ENCODE measurements at places on chromosomes 2 and 18.

DNA sequence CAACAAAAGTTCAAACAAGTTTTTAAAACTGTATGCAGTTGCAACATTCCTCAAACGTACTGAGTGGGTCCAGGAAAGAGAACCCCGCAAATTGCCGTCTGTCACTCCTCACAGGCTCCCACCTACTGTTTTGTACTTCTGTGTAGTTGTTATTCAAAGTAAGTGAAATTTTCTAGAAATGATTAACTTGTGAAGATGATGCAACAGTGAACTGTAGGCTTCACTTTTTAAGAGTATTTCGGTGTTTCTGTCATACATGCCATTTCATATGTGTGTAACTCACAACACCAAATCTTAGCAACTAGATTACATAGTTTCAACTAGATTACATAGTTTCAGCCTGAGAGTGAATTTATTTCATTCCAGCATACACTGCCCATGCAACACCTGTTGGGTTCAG, 226.0 kb upstream of the TANK start:
- no peak for DNase-seq

- peak; percentile 79 for DNase-seq
These were observed 1.1 kb upstream of the RNU4ATAC start for GRCh38 chr2:121529439-121530211.

DNA sequence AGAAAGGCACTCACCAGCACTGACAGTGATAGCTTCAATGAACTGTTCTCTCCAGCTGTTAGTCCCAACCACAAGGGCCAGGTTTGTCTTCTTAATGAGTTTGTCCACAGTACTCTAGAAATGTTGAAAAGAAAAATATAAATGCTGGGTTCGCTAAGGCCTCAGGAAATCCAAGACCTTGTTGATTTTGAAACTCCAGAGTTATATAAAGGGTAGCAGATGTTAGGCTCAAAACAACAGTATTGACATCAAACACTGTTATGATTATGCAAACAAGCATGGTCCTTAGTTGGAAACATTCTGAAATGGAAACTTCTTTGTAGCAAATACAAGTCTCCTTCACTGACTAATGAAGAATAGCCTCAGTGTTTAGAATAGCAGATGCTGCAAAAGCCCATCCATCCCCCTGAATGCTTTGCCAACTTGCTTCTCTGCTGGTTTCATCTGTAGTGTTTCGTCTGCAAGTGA, 291.1 kb downstream of the SLC8A1 start:
- DNase-seq = no peak

GRCh38 chr2:102025016-102025501, 33.3 kb downstream of the IL1R2 start:
- DNase-seq = no peak

GRCh38 chr2:103153580-103154284, 391.9 kb downstream of the TMEM182 start:
- DNase-seq = no peak

- no peak for DNase-seq
These were observed at the start of gene IL36G for GRCh38 chr2:112977559-112978056. Gene IL36G, plus strand, starts transcription at chr2:112978006. Its CDS starts 633 bp downstream, at chr2:112978639.

- no peak for DNase-seq
These were observed 91.9 kb upstream of the KCNE4 start for GRCh38 chr2:222960126-222960525.

DNA sequence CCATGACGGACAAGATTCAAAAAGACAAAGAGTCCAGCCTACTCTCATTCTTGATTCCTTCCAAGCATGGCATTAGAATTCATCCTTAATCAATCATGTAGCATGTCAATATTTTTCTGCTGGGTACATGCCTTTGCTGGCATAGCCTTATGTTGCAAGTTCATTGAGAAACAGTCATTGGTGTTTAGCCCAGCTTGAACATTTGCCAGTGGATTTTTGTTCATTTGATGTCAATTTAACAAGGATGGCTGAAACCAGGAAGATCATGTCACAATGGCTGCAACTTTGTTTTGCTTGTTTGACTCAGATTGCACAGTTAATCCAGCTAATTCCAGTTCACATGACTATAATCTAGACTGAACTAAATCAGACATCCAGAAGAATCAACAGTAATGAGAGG, 1132.2 kb downstream of the LRP1B start:
- no peak for DNase-seq

GRCh38 chr2:148967578-148967977, 70.9 kb upstream of the LYPD6B start:
- no peak for DNase-seq

DNA sequence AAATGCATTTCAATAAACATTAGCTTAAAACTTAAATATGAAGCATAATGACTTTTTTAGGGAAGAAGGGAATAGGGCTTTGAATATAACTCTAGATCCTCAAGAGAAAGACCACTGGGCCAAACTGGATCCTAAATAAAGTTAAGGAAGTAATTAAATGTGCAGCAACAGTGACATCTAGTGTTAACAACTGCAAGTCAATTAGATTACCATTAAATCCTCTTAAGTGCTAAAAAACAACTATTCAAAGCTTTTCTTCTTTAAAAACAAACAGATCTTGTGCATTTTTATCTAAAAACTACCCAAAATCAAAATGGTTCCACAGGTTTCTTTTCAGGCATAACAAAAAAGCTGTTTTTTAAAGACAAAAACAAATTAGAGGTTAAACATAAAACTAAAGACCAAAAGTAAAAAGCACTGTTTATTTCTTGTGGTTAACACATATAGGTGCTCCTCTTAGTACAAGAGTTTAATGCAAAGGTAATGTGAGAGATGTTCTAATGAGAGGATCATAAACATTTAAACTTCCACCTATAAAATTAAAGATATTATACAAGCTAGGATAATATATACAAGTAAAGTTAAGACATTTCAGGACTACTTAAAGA, 111.4 kb downstream of the THADA start:
- no peak for DNase-seq

GRCh38 chr18:55768255-55768654, 180.3 kb upstream of the TCF4 start:
- no peak for DNase-seq

- no peak for DNase-seq
These were observed 212.0 kb downstream of the TGIF1 start for GRCh38 chr18:3661989-3662388.

- DNase-seq = no peak
These were observed 29.7 kb downstream of the NAB1 start for GRCh38 chr2:190678444-190679162.

- no peak for DNase-seq
These were observed 270.7 kb upstream of the THUMPD2 start for GRCh38 chr2:40049781-40050180.

- DNase-seq = no peak
These were observed 1370.1 kb upstream of the CRIM1 start for GRCh38 chr2:34985474-34985873.

GRCh38 chr2:54502731-54503130, 46.6 kb downstream of the SPTBN1 start:
- no peak for DNase-seq

GRCh38 chr2:44118257-44118656, 50.4 kb upstream of the PPM1B start:
- DNase-seq = no peak

GRCh38 chr18:55320424-55321264, 267.3 kb downstream of the TCF4 start:
- no peak for DNase-seq

- DNase-seq = no peak
These were observed 68.5 kb upstream of the OSR1 start for GRCh38 chr2:19426941-19427340.

DNA sequence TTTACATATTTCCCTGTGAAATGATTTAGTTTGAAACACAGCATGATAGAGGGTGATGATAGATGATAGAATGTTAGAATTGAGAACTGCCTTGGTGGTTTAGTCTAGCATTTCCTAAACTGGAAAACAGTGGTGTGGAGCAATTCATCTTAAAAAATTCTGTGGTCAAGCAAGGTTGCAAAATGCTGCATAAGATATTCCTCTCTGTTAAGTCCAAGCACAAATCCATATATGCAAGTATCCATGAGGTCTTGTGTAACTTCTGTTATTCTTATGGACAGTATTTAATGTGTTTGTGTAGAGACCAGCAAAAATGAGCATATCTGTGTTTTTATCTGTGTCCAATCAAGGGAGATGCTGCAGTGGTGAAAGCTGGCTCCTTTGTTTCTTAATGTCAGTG, 30.0 kb downstream of the CPS1 start:
- DNase-seq = no peak

GRCh38 chr2:222391743-222392285, 32.5 kb upstream of the SGPP2 start:
- DNase-seq = no peak

DNA sequence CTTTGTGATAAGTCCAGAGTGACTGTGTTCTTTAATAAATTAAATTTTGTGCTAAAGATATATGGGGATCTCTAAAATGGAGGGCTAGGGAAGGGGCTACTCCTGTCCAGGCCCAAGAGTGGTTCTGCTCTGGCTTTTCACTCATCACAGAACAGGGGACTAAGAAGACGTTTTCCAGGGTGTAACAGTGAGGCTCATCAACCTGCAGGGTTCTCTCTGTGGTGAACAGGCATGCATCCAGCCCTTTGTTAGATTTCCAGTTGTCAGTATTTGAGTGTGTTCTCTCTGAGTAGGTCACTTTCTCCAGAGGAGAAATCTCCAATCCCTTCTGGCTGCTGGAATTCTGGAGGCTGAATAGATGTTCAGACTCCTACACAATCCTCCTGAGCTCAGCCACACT, 408.9 kb downstream of the PLCL1 start:
- DNase-seq = no peak

- no peak for DNase-seq
These were observed 73.1 kb downstream of the ST6GAL2 start for GRCh38 chr2:106812841-106813240.

GRCh38 chr2:21282515-21282898, 158.7 kb downstream of the TDRD15 start:
- DNase-seq = no peak

- DNase-seq = no peak
These were observed 40.0 kb downstream of the TTC32 start for GRCh38 chr2:19861813-19862212.

- no peak for DNase-seq
These were observed 22.2 kb downstream of the EFR3B start for GRCh38 chr2:25063876-25064660.

- no peak for DNase-seq
These were observed 36.0 kb downstream of the DNMT3A start for GRCh38 chr2:25305775-25306174.

DNA sequence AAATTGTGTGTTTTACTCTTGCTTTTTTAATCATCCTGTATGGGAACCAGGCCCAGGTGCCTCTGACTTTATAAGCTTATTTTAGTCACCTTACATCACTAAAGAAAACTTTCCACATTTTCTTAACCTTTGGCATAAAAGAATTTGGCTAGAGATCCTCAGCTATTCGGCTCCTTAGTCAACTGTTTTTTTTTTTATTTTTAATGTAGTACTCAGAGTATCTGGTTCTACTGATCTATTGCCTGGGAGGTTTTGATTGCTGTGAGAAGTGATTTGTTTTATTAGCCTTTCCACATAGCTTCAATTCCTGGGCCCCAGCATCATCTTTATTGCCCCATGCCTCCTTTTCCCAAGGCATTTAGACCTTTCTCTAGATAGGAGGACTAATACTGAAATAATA, 121.0 kb downstream of the MYO1B start:
- DNase-seq = no peak

DNA sequence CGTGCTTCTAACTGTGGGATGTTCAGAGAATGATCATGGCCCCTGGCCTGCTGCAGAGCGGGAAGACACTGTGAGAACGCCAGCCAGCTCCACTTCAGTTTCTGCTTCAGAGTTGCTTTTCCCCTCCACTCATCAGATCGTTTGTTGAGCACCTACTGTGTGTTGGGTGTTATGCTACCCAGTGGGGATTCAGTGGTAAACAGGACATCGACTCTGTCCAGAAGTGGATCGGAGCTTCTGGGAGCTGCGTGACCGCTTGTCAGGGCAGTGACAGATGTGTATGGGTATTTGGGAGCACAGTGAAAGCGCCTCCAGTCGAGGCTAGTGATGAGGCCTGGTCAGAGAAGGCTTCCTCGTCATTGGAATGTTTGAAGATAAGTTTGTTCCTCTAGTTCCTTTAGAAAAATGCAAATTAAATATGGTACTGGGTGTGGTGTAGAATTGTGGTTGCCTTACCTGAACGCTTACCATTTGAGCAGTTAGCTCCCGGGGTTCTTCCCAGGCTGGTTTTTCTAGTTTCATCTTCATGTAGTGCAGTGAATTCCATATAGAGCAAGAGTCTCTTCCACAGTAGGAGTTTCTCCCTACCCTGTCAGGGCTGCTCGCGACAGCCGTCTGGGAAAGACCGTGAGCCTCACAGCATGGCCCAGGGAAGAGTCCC, 2.8 kb downstream of the RAB12 start:
- DNase-seq = no peak

DNA sequence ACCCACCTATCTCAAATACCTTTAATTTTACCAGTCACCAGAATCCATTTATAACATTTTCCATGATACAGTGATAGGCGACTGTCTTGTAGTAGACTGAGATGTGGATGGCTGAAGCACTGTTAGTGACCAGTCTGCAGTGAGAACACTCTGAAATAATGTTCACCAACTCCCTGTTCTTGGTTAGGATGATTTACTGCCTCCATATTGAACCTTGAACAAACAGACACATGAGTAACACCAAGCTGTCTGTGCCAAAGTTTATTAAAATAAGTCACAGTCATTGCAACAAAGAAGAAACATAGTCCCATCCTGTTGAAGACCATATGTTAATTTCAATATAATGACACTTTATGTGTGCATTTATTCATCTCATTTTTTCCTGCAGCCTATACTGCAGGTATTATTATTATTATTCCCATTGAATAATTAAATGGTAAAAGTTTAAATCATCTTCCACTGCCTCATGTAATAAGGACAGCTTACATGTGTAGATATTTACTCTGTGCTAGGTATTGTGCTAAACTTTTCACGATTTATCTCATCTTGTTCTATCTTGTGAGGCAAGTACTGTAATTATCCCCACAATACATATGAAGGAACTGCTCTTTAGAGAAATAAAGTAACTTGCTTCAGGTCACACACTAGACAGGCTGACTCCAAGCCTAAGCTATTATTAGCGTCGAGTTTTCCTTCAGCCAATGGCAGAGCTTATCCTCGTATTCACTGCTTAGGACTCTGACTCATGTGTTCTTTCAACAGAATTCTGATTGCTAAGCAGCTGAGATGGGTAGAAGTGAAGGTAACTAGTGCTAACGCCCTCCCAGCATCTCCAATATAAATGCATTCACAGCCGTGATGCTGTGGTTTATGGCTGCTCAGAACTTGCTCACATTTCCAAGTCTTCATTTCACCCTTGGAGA, 62.5 kb downstream of the ONECUT2 start:
- DNase-seq = no peak

DNA sequence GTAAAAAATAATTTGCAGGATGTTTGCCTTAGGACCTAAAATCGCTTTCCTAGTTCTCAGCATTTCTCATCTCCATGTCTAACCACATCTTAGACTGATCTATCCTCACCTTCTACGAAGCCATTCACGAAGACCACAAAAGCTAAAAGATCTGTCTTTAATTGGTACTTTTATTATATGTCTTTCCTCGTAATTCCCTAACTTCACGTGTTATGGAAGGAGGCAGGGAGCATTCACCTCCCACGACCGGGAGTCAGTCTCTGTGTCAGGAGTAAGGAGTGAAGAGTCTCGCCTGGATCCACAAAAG, 1.6 kb downstream of the DLGAP1 start:
- no peak for DNase-seq

- DNase-seq = no peak
These were observed 139.3 kb upstream of the CTNNA2 start for GRCh38 chr2:79373358-79374130.

- DNase-seq = no peak
These were observed 215.4 kb downstream of the NYAP2 start for GRCh38 chr2:225614915-225615314.

Measured in cardiac septum (tissue), 1 donor.